ENCODE measurements at places on chromosomes 5 and 9.

- DNase-seq: no peak
Observed at GRCh38 chr5:89388872-89389271, 505.9 kb upstream of the MEF2C start.

DNA sequence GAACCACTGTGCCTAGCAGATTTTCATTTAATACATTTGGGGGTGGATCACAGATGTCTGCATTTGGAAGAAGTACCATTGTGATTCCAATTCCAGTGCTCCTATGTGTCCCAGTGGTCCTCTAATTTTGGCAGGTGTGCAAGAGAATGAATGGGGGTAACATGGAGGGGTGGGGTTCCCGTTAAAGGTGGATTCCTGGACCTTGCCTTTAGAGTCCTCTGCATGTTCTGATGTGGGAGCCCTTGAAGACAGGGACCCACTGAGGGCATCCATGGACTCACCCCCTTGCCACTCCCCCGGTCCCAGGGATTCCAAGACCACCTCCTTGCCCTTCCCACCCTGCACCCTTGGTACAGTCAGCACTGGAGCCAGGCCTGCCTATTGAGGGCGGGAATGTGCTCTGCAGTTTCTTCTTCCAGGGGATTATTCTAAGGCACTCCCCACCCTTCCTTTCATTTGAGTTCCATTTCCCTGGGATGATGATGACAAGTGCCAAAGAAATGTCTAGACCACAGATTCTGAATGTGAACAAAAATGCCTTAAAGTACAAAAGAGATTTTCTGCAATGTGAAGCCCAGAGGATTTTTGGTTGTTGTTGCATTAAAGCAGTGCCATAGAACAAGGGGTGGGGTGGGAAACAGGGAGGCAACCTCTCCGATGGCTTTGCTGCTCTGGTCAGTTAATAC lies 119.4 kb upstream of the PTCH1 start:
- no peak for DNase-seq

GRCh38 chr9:92603990-92604389 lies 65.9 kb downstream of the IPPK start:
- DNase-seq: no peak

DNA sequence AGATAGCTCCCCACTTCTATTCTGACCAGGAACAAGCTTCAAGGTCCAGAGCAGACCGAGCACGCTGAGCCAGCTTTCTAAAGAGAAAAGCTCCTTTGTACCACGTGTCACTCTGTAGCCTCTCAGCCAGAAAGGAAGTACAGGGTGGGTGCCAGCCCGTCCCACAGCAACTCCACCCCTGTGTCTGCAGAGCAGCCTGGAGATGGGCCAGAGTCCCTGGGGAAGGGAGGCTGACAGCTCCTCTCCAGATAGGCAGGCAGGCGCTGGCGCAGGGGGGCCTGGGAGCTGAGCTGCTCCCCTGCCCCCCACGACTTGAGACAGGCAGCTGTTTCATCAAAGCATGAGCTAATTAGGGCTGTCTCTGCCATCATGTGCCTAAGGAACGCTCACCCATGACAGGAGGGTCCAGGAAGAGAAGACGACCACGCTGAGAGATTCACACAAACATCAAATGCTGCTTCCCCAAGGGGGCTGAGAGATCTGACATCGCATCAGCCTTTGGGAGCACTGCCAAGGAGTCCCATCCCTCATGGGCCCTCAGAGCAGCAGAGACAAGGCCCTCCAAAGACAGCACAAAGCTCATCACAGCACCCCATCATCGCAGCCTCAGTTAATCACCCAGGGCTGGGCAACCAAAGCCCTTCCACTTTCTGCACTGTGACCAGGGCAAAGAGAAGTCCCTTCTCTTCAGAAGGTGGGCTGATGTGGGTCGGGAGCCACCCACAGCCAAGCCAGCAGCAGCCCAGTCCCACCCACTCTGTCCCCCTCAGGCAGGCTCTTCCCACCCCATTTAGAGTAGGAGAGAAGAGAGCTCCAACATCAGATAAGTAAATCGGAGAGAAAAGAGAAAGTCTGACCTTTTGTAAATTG lies 78.5 kb upstream of the LRRTM2 start:
- no peak for DNase-seq

DNA sequence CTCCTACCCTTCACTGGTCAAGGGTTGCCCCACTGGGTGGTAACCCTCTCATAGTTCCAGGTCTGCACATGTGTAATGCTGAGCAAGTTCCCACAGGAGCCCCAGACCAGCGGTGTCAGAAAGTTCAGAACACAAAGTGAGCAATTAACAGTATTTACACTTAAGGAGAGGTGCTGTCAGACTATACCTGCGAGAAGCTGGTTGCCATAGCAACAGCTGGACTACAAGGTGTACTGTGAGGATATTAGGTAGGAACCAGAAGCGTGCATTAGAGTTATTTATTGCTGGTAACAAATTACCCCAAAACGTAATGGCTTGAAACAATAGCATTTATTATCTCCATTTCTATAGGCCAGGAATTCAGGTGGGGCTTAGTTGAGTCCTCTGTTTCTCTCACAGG lies 317.0 kb upstream of the RPS23 start:
- no peak for DNase-seq

DNA sequence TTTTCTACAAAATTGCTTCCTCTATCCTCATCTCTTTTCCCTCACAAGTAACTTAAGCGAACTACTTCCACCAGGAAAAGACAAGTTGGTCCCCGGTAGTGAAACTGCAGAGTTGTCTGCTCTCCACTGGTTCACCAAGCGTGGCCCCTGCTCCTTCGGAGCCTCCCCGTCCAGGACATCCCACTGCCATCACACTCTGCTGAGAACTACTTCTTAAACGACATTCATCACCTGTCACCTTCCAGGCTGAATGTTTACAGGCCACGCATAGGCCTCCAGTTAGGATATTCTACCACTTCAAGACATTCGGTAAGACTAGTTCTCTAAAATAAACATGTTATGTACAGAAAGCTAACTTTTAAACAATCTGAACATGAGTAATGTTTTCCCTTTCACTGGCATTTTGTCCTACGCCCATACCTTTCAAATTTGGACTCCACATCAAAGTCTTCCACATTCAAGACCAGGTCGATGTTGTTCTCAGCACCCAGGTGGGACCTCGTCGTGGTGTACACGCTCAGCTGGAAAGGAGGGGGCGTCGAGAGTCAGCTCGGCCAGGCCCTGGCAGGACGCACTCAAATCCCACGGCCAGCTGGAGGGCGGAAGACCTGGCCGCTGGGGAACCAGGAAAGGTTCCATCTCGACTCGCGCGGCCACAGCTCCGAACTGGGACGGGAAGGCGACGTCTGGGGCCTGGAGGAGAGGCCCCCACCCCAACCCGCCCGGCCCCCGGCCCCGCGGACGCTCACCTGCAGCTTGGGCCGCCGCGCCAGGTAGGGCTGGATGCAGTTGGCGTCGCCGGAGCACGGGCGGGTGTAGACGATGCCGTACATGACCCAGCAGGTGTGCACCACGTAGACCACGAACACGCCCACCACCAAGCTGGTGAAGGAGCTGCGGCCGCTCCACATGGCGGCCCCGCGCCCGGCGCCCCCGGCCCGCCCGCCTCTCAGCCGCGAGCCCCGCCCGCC lies 683 bp downstream of the CLPTM1L start:
- DNase-seq: no peak

DNA sequence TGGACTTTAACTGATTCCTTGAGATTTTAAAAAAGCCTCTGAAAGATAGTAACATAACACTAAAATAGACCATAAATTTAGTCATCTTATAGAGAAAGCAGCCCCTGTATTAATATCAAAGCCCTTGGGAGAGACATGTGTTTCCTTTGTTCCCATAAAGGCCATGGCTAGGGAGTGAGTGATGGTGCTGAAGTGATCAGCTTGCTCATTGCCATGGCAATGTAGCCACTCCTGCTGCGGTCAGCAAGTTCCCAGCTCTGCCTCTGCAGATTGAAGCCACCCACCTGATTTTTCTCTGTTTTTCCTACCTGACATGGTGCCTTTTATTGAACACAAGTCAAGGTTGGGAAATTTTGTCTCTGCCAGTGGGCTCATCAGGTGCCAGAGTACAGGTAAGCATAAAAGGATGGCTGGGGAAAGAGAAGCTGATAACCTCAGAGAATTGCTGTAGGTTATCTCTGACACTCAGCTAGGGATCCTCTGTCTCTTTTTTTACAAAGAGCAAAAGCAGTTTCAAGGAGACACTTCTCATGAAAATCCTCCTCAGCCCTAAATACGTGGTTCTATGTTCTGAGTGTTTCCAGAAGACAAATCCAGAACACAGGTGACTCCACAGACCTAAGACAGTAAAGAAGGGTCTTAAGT lies 296.3 kb upstream of the NMUR2 start:
- no peak for DNase-seq

- no peak for DNase-seq
Observed at GRCh38 chr9:114889802-114890224, 40.6 kb downstream of the TNFSF8 start.

GRCh38 chr5:80704221-80704620 lies 49.4 kb upstream of the DHFR start:
- DNase-seq: no peak

DNA sequence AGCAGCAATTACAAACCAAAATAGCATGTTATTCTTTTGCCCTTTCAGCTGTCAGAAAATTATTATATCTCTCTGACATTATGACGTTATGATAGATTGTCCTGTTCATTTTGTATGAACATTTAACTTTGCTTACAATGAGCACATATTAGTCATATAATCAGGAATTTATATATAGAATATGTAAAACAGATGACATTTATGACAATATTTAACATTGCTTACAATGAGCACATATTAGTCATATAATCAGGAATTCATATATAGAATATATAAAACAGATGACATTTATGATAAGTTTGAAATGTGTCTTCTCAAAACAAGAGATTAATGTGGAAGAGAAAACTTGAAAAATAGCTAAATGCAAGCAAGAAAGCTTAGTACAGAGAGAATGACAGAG lies 1180.2 kb downstream of the CDH12 start:
- no peak for DNase-seq

DNA sequence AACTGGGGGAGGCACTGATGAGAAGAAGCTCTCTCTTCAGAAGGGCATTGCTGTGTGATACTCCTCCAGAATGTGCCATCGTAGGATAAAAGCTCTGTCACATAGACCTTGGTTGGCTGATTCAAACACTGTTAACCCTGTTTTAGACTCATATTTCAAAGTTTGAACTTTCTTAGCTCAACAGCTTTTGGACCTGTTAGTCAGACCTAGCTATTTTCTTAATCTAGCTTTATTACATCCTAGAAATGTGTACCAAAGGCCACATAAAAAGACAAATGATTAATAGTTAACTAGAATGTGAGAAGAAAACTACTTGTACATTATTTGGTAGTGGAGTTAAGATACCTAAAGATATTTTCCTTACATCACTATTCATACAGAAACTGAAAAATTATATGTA lies 4.3 kb downstream of the RHOBTB3 start:
- DNase-seq: no peak

DNA sequence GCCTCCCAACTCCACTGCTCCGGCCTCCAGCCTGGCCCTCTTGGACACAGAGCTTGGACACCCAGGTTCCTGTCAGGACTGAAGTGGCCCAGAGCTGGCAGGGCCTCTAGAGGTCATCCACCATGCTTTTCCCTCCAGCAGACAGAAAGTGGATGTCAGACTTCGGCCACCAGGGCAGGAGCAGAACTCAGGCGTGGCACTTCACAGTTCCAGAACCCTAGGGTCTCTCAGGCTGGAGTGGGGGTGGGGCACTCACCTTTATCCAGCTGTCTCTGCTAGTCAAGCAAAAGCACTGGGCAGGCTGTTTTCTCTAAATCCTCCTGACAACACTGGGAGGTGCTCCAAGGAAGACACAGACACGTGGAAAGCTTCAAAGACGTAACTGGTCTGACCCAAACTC lies 35.6 kb upstream of the N4BP3 start:
- DNase-seq: no peak

DNA sequence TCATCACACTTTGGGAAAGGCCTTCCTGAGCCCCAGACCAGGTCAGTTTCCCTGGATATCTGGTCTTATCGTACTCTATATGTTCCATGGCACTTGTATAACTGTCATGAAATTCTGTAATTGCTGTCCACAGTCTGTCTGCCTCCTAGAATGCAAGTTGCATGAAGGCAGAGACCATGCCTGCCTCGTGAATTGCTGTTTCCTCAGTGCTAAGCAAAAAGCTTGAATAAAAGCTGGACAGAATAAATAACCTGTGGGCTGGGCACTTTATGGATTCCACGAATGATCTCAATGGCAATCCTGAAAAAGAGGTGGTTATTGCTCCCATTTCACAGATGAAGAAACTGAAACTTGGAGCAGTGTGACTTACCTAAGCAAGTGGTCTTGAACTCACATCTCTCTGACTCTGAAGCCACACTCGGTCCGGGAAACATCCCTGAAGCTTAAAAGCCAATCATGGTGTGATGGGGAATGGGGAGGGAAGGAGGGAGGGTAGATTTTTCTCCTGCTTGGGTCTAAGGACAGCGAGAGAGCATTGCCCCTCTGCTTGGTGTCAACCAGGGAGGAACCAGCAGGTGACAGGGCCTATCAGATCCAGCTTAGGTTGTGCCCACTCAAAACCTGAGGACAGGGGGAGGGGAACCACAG lies 13.2 kb upstream of the LHX2 start:
- no peak for DNase-seq

GRCh38 chr9:72863456-72864094 lies 89.3 kb downstream of the ALDH1A1 start:
- no peak for DNase-seq

Data from CD4-positive, alpha-beta T cell (primary cell).